ENCODE measurements at places on chromosomes 1 and 21. TPM values are rescaled to one million over a fixed set of nuclear protein-coding genes. Genes with fewer than 3 reads are reported as not detected.
A peak's percentile ranks its signal among the peaks of the same experiment; 100 is the strongest.

The SRRM1 gene
- 132 TPM for total RNA-seq

The RGS18 gene
- total RNA-seq: 35.2 TPM

The PDZK1 gene
- not detected for total RNA-seq

The PDC gene
- total RNA-seq: not detected

The TRIM67 gene
- not detected for total RNA-seq

The OR2T33 gene
- total RNA-seq: not detected

The CYP4A11 gene
- not detected for total RNA-seq

The LYSMD1 gene
- total RNA-seq: 3.9 TPM

The RORC gene
- total RNA-seq: 2.4 TPM

The CLDN8 gene
- not detected for total RNA-seq

The CCDC27 gene
- total RNA-seq: not detected

- no peaks in the 10 kb centered on the region for H3K4me1 ChIP-seq
- no peaks in the 10 kb centered on the region for H3K36me3 ChIP-seq
- H3K27ac ChIP-seq: no peak overlapping the region
- H3K27me3 ChIP-seq: no peaks in the 10 kb centered on the region
- no peak overlapping the region for H3K4me3 ChIP-seq
- no peak for DNase-seq
These were observed 443.9 kb downstream of the DSCAM start for GRCh38 chr21:40402884-40403582.

- no peak for DNase-seq
- no peaks in the 10 kb centered on the region for H3K27me3 ChIP-seq
- no peaks in the 10 kb centered on the region for H3K4me1 ChIP-seq
- no peaks in the 10 kb centered on the region for H3K36me3 ChIP-seq
These were observed 11.4 kb upstream of the DNASE2B start for GRCh38 chr1:84386716-84387479.

- H3K27me3 ChIP-seq: no peaks in the 10 kb centered on the region
- H3K36me3 ChIP-seq: peaks cover 14% of the 10 kb centered on the region
- no peak overlapping the region for H3K4me3 ChIP-seq
- no peak for DNase-seq
- no peak overlapping the region for H3K27ac ChIP-seq
- H3K4me1 ChIP-seq: peaks cover 4% of the 10 kb centered on the region
These were observed 156.2 kb downstream of the DENND1B start for GRCh38 chr1:197619008-197619640.

DNA sequence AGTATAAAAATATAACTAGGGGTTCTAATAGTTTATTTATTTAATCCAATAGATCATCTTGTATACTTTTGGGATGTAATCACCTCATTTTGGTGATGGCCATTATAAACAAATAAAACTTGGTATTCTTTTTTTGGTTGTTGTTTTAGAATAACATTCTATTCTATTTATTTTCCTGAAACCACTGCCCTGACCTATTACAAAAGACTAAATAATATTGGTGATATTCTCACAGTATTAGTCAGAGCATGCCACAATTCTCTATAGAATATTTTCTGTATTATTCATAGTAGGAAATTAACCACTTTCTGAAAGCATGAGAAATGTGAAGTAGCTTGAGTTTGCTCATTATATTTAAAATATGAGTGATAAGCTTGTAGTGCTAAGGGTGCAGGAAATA, 54.1 kb upstream of the LRRC7 start:
- no peaks in the 10 kb centered on the region for H3K4me1 ChIP-seq
- H3K36me3 ChIP-seq: no peaks in the 10 kb centered on the region
- DNase-seq: no peak
- H3K27ac ChIP-seq: no peak overlapping the region

- H3K4me1 ChIP-seq: peaks cover 98% of the 10 kb centered on the region
- no peak overlapping the region for H3K27ac ChIP-seq
- H3K4me3 ChIP-seq: peak overlapping the region; percentile 56
- no peaks in the 10 kb centered on the region for H3K27me3 ChIP-seq
- H3K36me3 ChIP-seq: no peaks in the 10 kb centered on the region
- DNase-seq: no peak
These were observed 32.0 kb upstream of the WASF2 start for GRCh38 chr1:27521861-27522431.

GRCh38 chr1:66050123-66050522, 257.4 kb downstream of the PDE4B start:
- no peak overlapping the region for H3K4me3 ChIP-seq
- no peak overlapping the region for H3K27ac ChIP-seq
- no peak for DNase-seq
- no peaks in the 10 kb centered on the region for H3K4me1 ChIP-seq
- H3K27me3 ChIP-seq: no peaks in the 10 kb centered on the region
- H3K36me3 ChIP-seq: no peaks in the 10 kb centered on the region

DNA sequence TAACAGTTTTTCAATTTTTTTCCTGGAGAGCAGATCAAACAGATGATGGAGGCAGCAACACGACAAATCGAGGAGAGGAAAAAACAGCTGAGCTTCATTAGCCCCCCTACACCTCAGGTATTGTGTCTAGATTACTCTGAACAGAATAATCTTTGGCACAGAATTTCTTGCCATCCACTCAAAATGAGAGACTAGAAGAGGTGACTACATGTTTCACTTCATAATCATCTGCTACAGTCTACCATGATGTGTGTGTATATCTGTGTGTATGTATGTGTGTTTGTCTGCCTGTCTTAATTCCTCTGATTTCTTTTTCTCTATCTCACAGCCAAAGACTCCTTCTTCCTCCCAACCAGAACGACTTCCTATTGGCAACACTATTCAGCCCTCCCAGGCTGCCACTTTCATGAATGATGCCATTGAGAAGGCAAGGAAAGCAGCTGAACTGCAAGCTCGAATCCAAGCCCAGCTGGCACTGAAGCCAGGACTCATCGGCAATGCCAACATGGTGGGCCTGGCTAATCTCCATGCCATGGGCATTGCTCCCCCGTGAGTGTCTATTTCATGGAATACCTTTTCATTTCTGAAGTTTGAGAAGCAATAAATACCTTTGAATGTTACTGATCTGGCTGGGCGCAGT, 11.4 kb downstream of the PRPF3 start:
- peaks cover 100% of the 10 kb centered on the region for H3K36me3 ChIP-seq
- H3K4me3 ChIP-seq: no peak overlapping the region
- DNase-seq: no peak
- no peaks in the 10 kb centered on the region for H3K4me1 ChIP-seq
- H3K27ac ChIP-seq: no peak overlapping the region
- no peaks in the 10 kb centered on the region for H3K27me3 ChIP-seq

GRCh38 chr1:230123280-230124185, 56.5 kb downstream of the GALNT2 start:
- peaks cover 89% of the 10 kb centered on the region for H3K4me1 ChIP-seq
- H3K4me3 ChIP-seq: no peak overlapping the region
- H3K27me3 ChIP-seq: no peaks in the 10 kb centered on the region

DNA sequence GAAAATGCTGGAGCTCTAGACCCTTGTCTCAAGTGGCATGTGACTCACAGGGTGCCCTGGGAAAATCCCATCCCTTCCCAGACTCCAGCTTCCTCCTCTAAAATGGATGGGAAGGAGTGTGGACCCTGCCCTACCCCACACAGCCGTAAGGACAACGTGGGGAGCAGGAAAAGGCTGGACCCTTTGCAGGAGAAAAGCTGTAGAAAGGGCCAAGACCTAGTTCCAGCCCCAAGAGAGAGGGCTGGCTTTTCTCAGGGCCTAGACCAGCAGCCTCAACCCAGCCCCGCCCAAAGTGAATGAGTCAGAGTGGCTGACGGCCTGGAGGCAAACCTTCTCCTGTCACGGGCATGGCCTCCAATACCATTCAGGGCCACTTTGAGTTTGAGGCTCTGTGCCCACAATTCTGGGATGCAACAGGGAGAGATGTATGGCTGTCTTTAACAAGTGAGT, 1.1 kb downstream of the LAMB3 start:
- H3K36me3 ChIP-seq: no peaks in the 10 kb centered on the region
- no peak overlapping the region for H3K4me3 ChIP-seq
- DNase-seq: peak; percentile 84
- H3K27ac ChIP-seq: peak overlapping the region; percentile 50

DNA sequence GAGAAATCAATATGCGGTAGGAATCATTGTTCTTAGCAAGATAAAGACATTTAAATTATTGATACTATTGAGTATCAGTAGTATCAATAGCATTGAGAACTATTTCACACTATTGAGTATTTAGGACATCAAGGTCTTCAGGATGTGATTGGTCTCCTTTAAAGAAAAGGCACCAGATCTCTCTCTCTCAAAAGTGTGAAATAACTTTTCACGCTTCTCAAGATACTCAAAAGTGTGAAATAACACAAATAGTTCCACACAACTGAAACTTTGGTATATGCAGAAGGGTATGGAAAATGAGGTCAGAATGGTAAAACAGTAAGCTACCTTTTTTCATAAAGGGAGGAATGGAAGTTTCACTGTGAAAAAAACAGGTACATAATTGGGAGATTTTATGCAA, 6.7 kb upstream of the PYHIN1 start:
- H3K27me3 ChIP-seq: no peaks in the 10 kb centered on the region
- no peak for DNase-seq

DNA sequence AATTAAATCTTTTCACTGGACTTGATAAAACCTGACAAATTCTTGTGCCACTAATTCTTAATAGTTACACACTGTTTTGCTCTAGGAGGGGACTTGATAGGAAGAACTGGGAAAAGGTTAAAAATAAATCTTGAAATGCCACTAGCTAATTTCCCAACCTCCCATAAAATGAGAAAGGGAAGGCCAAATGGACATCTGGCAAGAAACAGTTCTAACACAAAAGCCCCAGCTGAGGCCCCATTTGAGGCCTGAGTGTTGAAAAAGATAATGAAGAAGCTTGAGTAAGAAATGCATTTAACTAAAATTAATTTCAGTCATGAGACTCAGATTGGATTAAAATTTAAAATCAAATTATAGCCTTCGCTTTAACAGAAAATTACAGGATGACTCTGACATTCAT, 11.2 kb upstream of the RAP1GAP start:
- no peak overlapping the region for H3K27ac ChIP-seq
- peaks cover 89% of the 10 kb centered on the region for H3K36me3 ChIP-seq
- no peak for DNase-seq
- no peaks in the 10 kb centered on the region for H3K4me1 ChIP-seq
- H3K4me3 ChIP-seq: no peak overlapping the region

DNA sequence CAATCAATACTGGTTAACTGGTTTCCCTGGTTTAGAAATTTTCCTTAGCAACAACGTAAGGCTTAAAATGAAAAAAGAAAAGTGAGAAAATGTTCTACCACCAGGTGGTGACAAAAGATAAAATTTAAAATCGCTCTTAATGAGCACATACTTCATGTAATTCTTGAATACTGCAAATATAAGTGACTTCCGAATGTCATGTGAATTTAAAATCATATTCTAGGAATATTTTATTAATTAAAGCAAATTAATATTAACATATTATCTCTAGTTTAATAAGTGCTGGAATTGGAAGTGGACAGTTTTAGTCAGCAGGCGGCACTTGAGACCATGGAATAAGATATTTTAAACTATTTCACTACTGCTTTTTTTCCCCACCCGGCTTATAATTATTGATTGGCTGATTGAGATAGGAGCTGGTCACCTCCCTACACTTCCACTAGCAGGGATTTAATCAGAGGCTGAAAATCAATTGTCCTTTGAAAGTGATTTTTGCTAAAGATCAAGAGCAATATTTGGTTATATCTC, 5.0 kb upstream of the ADAMTS1 start:
- no peaks in the 10 kb centered on the region for H3K36me3 ChIP-seq
- no peak for DNase-seq
- no peak overlapping the region for H3K4me3 ChIP-seq
- H3K27ac ChIP-seq: no peak overlapping the region
- H3K4me1 ChIP-seq: peaks cover 30% of the 10 kb centered on the region

- no peak overlapping the region for H3K4me3 ChIP-seq
- no peak overlapping the region for H3K27ac ChIP-seq
- peaks cover 31% of the 10 kb centered on the region for H3K4me1 ChIP-seq
- DNase-seq: no peak
- H3K36me3 ChIP-seq: peaks cover 51% of the 10 kb centered on the region
These were observed 2.0 kb upstream of the CCDC28B start for GRCh38 chr1:32198237-32199042.

DNA sequence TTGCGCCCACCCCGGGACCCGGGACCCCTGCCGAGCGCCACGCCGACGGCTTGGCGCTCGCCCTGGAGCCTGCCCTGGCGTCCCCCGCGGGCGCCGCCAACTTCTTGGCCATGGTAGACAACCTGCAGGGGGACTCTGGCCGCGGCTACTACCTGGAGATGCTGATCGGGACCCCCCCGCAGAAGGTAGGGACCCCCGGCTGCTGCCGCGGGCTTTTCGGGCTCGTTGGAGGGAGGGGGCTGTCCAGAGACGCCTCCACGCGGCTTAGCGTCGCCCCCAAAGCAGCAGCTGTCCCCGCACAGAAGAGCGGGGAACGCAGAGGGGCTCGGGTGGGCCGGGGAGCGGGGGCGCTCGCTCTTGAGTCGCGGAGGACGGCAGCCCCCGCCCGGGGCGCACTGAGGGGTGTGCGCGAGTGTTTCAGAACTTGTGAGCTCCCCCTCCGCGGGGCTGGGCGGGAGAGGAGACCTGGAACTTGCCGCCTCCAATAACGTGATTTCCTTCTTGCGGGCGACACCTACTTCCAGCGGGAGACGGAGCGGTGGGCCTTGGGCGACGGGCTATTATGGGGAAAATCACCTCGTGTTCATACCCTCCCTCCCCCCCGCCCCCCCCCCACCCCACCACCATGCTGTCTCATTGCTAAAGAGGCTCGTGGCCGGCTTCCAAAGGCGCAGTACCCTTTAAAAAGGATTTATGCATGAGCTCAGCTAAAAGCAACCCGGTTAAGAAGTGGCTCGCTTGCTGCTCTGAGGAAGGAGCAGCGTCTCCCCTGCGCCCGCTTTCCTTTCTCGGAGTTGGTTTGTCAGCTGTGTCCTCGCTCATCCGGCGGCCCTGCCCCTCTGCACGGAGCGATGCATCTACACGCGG, 664 bp downstream of the BACE2 start:
- peaks cover 53% of the 10 kb centered on the region for H3K27me3 ChIP-seq
- H3K4me3 ChIP-seq: peak overlapping the region; percentile 82
- peaks cover 50% of the 10 kb centered on the region for H3K4me1 ChIP-seq
- peak; percentile 80 for DNase-seq

GRCh38 chr1:67224856-67225255, 58.6 kb downstream of the IL23R start:
- H3K36me3 ChIP-seq: no peaks in the 10 kb centered on the region
- no peaks in the 10 kb centered on the region for H3K27me3 ChIP-seq
- no peak overlapping the region for H3K27ac ChIP-seq
- H3K4me3 ChIP-seq: no peak overlapping the region
